ENCODE measurements at places on chromosomes 7 and 10. TPM values are rescaled to one million over a fixed set of nuclear protein-coding genes. Genes with fewer than 3 reads are reported as not detected.

DNA sequence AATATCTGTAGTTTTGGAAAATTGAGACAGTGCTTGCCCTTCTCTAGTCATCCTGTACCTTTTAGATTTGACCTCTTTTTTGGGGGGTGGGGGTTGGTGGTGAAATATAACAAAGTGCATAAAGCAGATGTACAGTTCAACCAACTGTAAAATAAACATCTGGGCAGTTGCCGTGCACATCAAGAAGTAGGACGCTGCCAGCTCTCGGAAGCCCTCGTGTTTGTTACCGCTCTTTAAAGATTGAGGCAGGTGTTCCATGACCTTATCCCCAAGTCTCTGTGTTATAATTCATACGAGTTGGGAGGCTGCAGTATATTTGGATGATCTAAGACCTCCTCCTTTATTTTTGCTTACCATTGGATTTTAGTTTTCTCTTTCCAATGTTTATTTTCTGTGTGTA is 55.1 kb downstream of the SDK1 start:
- no peak for DNase-seq

- DNase-seq: no peak
Measured at GRCh38 chr10:46525824-46526681, 30.4 kb downstream of the GPRIN2 start.

The MALSU1 gene
- 41.5 TPM for total RNA-seq

The AOAH gene
- total RNA-seq: 0.28 TPM

The SORBS1 gene
- total RNA-seq: 103 TPM

The CLDN12 gene
- 29.0 TPM for total RNA-seq

All from endothelial cell (in vitro differentiated cells).